ENCODE measurements at places on chromosomes 5 and 9.
A peak's percentile ranks its signal among the peaks of the same experiment; 100 is the strongest.

DNA sequence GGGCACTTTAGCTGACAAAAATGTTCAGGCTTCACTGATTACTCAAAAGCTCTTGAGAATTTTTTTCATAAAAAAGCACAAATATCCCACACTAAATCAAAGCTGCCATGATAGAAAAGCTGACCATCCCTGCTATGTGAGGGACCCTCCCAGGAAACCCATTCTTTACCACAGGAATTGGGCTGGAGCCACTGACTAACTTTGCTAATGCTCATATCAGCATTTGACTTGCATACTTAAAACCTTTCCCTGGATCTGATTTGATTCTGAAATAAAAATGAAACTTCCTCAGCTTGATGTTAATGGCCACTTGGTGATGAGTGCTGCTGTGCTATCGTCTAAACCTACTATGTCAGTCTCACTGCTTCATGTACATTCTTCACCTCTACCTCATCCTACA lies 243.6 kb downstream of the PRELID2 start:
- DNase-seq: no peak

GRCh38 chr9:138066049-138066448 lies 188.5 kb downstream of the CACNA1B start:
- no peak for DNase-seq

DNA sequence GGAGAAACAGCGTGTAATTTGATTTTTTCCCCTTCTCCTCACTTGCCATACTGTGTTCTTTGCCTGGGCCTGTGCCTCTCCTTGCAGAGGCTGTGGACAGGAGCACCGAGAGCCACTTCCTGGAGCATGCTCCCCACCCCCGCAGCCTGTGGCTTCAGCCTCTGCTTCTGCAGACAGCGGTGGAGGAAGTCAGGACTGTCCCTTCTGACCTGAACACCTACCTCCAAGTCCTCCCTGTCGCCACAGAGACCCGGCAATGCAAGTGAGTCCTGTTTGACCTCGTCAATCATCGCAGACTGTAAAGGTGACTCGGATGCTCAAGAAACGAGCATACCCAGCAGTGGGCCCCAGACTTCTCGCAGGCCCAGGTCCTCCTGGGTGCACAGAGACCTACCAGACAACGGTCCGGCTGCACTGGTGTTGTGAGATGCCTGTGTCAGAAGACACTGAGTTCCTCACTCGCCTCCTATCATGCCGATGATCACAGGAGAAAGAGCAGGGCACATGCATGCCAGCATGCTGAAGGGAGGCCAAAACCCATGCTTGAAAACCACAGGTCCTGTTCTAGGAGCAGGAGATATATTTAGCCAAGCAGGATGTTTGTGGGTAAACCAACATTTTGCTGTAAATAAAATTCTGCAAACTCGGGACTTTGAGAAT lies 198.8 kb downstream of the AUH start:
- no peak for DNase-seq

- DNase-seq: no peak
Measured at GRCh38 chr5:34535433-34535832, 120.7 kb upstream of the RAI14 start.

DNA sequence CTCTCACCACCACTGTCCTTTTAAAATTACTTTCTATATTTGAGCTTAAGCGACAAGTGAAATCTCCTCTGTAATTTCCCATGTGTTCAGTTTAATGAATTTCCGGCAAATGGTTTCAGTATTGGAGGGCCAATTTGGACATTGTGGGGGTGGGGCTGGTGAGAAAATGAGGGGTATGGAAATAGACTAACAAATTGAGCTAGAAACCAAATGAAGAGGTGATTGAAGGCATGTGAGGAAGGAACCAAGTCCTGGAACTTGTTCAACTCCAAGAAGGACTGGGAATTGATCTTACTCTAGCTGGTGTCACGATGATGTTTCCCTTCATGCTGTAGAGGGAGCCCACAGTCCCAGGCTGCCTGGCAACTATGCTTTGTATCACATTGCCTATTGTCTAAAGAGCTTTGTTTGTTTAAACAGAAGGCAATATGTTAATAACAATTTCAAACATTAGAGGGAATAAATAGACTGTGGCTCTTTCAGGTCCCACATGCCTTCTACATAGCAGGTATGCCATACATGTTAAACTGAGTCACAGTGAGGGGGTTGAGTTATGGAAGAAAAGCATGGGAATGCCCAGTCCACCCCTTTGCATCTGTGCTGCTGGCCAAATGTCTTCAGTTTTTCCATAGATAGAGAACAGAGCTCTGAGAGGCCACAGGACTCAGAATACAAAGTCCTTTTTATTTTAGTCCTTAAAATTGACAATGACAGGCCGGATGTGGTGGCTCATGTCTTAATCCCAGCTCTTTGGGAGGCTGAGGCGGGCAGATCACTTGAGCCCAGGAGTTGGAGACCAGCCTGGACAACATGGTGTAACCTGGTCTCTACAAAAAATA lies 25.0 kb upstream of the MATR3 start:
- no peak for DNase-seq

DNA sequence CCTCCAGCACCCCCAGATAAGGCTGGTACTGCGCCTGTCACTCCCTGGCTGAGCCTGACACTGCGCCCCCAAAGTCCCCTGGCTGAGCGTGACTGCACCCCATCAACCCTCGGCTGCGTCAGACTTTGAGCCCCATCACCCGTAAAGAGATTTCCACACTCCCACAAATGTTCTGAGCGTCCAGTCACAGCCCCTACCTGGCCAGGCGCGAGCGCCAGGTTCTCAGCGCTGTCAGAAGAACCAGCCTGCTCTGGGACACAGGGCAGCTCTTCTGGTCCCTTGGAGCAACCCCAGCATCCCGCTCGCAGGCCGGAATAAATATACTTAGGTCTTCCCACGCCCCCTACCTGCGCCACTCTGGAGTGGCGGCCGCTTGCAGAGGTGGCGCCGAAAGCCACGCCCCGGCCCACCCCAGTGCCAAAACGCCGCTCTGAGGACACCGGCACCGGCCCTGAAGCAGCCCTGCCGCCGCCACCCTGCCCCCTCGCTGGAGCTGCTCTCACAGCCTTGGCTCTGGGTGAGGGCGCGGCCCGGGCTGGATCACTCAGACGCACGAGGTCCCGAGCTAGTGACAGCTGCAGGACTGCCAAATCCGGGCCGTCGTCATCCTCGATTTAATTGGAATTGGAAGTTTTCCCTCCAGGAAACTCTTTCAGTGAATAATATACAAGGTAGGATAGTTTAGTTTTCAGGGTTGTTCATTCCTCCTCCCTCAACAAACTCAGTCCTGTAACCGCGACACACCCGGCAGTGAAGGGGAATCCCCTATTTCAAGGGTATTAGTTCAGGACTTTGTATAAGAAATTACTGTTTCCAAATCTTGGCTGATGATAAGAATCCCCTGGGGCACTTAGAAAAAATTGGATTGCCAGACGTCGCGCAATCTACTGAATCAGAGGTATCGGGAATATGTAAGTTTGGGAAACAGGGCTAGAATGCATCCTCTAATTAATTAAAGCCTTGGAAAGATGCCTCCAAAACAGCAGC lies 1.2 kb upstream of the CEMIP2 start:
- no peak for DNase-seq

DNA sequence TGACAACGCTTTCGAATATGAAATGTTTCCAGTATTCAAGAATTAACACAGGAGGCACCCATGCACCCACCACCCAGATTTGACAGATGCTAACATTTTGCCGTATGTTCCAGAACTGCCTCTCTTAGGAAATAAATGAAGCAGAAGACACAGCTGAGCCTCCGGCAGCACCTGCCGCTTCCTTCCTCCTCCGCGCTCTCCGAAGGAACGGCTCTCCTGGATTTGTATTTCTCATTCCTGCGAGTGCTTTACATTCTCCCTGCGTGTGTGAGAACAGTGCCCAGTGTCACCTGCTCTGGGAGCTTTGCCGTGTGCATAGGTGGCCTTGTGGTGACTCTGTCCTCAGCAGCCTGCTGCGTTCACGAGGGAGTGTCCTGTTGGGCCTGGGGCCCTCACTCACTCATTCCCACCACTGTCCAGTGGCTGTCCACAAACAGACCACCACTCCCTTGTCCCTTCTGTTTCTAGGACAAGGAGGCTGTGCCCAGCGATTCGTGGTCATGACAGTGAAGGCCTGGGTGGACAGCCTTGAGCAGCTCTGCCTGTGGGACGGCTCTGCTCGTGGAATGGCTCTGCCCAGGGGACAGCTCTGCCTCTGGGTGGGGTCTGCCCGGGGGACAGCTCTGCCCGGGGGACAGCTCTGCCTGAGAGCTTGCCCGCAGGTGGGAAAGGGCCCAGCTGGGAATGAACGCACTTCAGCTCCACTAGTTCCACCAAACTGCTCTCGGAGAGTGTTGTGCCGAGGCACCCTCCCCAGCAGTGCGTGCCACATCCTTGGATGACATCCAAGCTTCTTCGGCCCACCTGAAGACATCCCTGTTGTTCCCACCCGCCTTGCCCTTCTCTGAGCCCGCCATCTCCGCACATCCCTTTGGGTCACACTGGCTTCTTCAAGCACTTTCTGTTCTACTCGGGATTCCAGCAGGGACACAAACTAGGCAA lies 170.5 kb upstream of the PPP1R26 start:
- no peak for DNase-seq

DNA sequence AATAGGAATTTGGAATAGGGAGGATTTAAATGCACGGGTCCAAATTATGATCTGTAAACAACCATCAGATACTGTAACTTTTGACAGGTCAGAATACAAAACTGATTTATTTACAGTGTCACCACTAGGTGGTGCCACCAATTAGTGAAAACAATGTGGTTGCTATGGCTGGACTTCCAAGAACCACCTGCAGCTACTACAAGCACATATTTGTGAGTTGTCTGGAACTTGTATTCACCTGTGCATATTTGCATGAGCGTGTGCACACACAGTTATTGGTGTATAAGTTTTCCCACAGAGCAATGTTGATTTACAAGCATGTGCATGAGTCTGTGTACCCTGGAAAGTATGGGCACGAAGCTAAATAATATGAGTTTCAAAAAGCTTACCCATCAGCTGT lies 3.0 kb upstream of the HRCT1 start:
- DNase-seq: no peak

- DNase-seq: peak; percentile 3
Measured at GRCh38 chr9:14372437-14373335, 58.7 kb upstream of the NFIB start.

GRCh38 chr9:35136866-35137265 lies 21.2 kb upstream of the ATOSB start:
- no peak for DNase-seq

- peak; percentile 61 for DNase-seq
Measured at GRCh38 chr9:124139001-124139400, 118.7 kb upstream of the NEK6 start.
